ENCODE measurements at places on chromosomes 3 and 15.
A peak's percentile ranks its signal among the peaks of the same experiment; 100 is the strongest.

DNA sequence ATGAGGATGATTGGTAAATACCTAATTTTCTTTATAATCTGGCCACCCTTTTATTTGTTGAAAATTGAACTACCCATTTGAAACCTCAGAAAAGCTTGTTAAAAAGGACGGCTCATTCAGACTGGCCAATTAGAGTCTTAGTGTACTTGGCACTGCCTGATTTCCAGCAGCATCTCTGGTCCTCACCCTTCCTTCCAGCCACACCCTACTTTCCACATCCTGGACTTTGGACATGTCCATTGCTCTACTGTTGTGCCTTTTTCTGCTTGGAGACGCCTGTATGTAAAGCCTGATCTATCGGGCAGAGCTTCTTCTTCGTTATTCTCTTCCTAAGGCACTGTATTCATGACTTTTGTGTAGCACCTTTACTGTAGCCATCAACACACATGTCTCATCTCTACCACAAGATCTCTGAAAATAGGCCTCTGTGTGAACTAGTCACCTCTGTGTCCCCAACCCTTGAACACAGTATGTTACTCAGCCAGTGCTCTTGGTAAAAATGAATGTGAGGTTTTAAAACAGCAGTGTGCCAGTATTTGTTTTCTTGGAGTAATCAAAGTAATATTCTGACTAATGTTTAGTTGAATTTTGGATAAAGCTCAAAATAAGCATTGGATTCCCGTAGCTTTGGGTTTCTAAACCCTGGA is 6.8 kb downstream of the RBM5 start:
- no peak for DNase-seq

- no peak for DNase-seq
Measured at GRCh38 chr15:49908236-49908932, 210.6 kb downstream of the ATP8B4 start.

- DNase-seq = no peak
Measured at GRCh38 chr15:60740787-60741354, 261.9 kb upstream of the ICE2 start.

DNA sequence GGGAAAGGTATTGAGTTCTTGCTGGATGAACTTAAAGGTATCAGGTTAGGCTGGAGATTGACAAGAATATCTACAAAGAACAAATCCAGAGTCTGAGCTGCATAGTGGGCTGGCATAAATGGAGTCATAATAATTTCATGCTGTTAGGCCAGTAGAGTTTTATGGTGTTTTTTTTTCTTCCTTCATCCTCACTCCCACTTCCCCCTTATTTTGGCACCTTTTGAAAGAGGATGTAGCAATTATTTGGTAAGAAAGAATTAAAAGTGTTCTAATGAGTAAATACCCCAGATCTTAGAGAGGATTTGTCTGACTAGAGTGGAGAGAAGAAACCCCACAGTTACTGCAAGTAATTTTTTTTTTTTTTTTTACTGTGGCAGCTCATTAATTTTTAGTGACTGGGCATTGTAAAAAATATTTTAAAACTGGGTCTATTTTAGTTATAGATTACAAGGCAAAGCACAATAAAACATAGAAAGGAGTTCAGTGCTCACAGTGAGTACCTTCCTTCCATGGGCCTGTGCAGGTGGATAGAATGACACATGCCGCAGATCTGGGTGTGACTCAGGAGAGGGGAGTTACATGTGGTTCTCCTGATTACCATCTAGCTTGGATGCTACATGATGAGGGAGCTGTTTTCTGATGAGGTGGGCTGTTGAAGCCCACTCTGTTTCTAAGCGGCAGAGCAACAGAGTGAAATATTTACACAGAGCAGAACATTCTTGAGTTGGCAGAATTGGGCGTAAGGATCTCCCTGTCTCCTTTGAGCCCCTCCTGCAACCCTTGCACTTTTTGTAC is 5.3 kb downstream of the EDEM1 start:
- DNase-seq = no peak

GRCh38 chr3:182244222-182244971 is 532.7 kb downstream of the SOX2 start:
- no peak for DNase-seq

DNA sequence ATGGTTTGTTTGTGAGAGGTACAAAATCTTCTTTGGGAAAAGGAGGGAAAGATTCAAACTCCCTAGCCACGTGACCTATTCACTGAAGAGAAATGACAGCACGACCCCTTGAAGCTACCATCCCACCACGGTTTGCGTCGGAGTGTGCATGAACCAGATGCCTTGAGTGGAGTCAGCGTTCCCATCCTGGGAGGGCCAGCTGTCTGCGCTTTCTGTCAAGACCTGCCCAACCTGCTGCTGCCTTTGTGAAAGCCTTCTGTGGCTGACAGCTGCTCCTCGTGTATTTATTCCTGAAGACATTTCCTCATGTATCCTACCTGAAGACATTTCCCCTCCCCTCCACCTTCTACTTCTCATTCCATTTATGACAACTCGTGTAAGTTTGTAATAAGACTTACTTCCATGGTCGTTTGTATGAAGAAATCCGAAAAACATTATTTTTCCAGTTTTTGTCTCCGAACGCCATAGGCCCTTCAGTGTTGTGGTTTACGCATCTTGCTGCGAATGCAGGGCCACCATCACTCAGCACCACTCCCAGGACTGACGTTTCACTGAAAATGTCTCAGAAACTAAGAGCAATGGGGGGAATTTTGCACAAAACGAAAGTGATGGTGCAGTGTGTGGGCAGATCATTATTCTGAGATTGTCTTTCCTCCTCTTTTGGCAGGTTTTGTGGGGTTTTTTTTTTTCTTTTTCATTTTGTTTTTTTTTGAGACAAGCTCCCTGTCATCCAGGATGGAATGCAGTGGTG is 18.9 kb downstream of the EBLN2 start:
- no peak for DNase-seq

- DNase-seq = no peak
Measured at GRCh38 chr3:190695225-190695624, 167.3 kb downstream of the GMNC start.

DNA sequence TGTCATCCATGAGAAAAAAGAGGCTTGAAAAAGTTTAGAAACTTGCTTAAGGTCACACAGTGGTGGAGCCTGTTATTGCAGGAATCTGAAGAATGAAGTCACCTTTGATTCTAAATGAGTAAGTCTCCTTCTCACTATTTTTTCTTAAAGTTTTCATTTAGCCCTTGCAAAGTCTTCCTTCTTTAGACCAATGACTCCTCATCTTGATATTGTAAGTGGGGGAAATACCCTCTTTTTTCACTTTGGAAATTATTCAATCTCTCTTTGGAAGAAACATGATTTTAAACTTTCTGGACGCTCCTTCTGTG is 787 bp upstream of the SLMAP start:
- no peak for DNase-seq

DNA sequence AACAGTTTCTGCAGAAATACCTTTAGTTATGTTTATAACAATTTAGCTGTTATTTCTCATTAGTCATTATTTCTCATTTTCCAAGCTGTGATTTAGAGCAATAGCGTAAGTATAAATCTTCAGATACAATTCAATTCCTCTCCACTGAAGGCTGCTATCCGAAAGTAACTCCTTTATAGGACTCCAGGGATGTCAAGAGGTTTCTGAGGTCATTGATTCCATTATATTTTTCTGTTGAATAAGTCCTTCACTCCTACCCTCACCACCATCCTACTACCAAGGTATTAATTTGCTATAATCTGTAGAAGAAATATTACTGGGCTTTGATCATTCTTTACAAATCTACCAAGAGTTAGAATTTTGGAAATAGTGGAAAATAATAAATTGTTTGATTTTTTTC is 285.7 kb downstream of the CADM2 start:
- DNase-seq = no peak

- DNase-seq = no peak
Measured at GRCh38 chr15:40372981-40373380, 9.5 kb upstream of the KNSTRN start.

GRCh38 chr3:187870360-187871203 is 125.3 kb upstream of the BCL6 start:
- DNase-seq = no peak

DNA sequence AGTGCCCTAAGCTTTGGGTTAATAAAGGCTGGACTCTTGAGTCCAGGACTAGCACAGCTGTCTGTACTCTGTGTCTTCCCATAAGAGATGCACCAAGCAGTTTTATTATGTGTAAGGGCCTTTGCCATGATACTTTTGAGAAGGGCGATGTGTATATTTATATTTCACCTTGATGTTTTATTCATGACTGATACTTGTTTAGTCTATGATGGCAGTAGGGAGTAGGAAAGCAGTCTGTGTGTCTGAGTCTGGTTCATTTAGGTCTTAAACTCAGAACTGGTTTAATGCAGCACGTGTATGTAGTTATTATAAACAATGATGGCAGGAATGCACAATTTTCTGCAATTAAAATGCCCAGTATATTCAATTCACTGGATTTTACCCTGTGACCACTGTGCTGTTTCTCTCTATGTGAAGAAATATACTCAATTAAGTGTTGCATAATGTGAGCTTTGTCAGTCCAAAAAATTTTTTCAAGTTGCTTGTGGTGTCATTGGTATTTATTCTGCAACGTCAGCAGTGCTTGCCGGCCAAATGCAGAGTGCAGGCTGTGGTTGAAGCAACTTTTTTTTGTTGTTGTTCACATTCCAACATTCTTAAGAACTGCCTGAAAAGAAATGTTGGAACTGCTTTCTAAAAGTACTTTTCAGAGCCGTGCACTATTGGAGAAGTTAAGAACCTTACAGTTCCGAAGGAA is 423.7 kb upstream of the SEMA6D start:
- DNase-seq = no peak

DNA sequence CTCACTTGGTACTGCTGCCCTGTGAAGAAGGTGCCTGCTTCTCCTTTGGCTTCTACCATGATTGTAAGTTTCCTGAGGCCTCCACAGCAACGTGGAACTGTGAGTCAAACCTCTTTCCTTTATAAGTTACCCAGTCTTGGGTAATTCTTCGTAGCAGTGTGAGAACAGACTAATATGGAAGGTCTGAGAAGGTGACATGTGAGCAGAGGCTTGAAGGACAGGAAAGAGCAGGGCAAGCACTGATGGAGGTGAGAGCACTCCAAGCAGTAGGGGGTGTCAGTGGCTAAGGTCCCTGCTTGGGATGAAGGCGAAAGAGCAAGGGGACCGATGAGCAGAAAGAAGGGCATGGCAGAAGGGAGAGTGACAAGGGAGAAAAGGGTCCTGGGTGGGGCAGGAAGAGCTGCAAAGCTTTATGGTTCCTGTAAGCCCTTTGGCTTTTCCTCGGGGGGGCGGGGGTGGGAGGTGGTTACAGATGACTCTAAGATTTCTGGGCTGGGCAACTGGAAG is 3.5 kb downstream of the EIF4E3 start:
- peak; percentile 80 for DNase-seq

- DNase-seq = no peak
Measured at GRCh38 chr15:61511089-61511488, 282.0 kb upstream of the RORA start.

DNA sequence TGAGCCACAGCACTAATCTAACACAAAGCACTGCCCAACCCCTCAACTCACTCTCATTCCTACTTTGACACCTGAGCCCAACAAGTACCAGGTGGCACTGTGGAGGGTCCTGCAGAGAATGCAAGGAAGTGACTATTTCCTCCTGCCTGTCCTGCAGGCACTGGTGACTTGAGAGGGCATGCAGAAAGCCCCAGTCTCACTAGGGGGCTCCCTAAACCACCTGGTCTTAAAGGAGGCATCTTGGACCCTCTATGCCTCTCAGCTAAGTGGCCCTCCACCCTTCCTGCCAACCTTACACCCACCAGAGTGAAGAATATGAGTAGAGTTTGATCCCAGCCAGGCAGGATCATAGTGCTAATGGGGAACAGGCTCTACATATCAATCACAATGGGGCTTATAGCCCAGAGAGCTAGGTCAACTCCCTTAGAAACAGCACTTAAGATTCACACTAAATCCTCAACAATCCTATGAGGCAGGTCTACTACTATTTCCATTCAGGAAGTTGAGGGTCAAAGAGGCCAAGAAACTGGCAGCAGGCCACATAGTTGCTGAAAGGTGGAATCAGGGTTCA is 15.2 kb downstream of the TRAIP start:
- DNase-seq = no peak

All from CD4-positive, CD25-positive, alpha-beta regulatory T cell (primary cell).